ENCODE measurements at places on chromosomes 1 and 21.

DNA sequence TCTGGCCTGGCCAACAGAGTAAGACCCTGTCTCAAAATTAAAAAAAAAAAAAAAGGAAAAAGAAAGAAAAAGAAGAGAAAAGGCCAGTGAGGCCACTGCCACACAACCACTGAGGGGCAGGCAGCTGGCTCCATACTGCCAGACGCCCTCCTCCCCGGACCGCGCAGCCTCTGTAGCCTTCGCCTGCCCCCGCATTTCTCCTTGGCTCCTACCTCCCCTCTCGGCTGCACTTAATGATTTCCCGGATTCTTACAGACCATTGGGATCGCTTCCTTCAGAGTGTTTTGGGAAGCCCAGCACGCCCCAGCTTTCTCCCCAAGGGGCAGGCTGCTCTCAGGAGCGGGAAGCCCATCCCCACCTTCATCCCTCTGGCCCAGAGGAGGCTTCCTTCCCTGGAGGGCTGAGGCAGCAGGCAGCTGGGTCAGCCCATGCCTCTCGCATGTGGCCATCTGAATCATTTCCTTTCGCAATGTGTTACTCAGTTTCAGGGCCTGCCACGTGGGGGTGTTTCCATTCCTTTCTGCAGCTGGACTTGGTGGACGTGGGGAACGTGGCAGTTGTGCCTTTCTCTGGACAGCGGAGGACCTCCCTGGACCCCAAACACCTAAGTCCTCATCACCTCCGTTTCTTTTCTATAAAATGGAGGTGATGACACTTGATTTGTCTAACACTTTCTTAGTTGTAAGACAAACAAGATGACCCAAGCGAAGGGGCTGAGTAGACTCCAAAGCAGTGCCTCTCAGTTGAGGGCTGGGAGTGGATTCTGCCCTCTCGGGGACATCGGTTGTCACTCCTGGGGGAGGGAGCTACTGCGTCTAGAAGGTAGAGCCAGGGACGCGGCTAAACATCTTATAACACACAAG is 2.3 kb downstream of the SLC2A5 start:
- no peak for DNase-seq

- DNase-seq: no peak
Measured at GRCh38 chr1:16976966-16977365, 3.5 kb downstream of the MFAP2 start.

GRCh38 chr1:170175041-170175440 is 29.3 kb downstream of the NTMT2 start:
- DNase-seq: no peak

GRCh38 chr1:232822530-232822929 is 17.3 kb downstream of the MAP10 start:
- no peak for DNase-seq

- DNase-seq: no peak
Measured at GRCh38 chr1:25256578-25256965, 9.3 kb upstream of the RSRP1 start.

DNA sequence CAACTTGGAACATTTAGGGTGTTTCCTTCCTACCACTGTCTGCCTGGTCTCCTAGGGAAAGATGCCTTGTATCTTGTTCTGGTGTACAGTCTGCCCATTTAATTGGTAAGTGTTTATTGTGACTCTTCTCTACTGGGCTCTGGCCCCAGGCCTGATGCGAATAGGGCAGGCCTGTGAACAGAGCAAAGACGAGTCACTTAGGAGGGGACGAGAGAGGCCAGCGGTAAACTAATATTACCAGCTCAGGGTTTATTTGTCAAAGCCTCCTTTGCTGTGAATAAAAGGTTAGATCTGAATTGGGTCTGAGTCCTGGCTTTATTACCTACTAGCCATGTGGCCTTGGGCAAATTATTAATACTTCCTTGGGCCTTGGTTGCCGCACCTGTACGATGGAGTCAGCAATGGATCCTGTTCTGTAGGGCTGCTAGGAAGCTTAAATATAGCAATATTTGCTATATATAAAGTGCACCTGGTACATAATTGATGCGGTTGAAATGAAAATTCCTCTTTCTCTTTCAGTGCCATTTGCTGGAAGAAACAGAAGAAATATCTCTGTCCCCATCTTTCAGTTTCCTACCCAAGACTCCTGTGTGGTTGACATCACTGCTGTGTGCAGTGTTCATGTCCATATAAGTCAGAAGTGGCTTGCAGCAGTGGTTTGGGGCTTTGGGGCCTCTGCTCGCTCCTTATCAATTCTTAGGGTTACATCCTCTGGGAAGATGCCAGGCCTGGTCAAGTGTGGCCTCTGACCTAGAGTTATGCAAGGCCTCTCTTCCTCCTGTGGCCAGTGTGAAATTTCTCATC is 32.4 kb downstream of the MAPKAPK2 start:
- no peak for DNase-seq

DNA sequence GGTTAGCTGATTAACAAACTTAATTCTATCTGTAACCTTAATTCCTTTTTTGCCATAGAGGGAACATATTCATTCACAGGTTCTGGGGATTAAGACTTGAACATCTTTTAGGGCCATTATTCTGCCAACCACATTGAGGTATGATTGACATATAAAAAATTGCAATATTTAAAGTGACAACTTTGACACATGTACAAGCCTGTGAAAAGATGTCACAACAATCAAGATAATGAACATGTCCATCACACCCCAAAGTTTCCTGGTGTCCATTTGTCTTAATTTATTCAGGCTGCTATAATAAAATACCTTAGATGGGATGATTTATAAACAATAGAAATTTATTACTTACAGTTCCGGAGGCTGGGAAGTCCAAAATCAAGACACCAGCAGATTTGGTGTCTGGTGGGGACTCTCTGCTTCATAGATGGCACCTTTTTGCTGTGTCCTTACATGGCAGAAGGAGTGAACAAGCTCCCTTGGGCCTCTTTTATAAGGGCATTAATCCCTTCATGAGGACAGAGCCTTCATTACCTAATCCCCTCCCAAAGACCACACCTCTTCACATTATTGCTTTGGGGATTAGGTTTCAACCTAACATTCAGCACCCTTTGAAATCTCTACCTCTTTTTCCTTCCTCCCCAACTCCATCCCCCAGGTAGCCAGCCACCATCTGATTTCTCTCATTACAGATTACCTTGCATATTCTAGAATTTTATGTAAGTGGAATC is 33.0 kb upstream of the TP53BP2 start:
- no peak for DNase-seq

DNA sequence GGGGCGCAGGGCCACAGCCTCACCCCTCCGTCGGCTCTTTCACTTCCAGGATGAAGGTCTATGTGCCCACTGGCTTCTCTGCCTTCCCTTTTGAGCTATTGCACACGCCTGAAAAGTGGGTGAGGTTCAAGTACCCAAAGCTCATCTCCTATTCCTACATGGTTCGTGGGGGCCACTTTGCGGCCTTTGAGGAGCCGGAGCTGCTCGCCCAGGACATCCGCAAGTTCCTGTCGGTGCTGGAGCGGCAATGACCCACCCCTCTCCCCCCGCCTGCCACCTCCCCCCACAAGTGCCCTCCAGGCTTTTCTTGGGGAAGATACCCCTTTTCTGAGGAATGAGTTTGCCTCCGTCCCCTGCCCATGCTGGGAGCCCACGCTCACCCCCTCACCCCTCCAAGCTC is 35.2 kb downstream of the EPHX1 start:
- no peak for DNase-seq

GRCh38 chr1:48761986-48762385 is 14.7 kb downstream of the BEND5 start:
- DNase-seq: no peak

- DNase-seq: no peak
Measured at GRCh38 chr21:45576838-45577737, 34.8 kb upstream of the SLC19A1 start.

GRCh38 chr1:107991371-107992066 is 26.5 kb upstream of the VAV3 start:
- no peak for DNase-seq

GRCh38 chr1:11143907-11144306 is 44.2 kb upstream of the EXOSC10 start:
- no peak for DNase-seq

Measured in COR-L47 (cell line).